ENCODE measurements at places on chromosomes 16 and 17. TPM values are rescaled to one million over a fixed set of nuclear protein-coding genes. Genes with fewer than 3 reads are reported as not detected.
A peak's percentile ranks its signal among the peaks of the same experiment; 100 is the strongest.

DNA sequence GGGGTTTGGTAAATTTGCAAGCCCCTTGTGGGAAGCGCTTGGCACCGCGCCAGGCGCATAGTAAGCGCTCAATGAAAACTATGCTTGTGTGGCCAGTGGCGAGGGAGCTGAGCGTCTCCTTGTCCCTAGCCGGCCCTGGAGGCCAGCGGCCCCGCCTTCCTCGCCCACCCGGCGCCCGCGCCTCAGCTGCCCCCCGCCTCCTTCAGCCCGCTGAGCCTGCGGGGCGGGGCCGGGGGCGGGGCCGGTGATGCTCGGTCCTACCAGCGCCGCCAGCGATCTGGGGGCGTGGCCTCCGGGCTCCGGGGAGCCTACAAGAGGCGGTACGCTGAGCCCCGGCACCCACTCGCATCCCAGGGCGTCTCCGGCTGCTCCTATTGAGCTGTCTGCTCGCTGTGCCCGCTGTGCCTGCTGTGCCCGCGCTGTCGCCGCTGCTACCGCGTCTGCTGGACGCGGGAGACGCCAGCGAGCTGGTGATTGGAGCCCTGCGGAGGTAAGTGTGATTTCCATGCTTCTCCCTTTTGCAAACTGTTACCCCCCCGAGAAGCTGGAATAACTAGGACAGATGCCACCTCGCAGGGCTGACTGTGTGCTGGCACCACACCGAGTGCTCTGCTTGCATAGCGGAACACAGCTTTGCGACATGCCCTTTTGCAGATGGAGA, at the start of gene CRISPLD2:
Gene CRISPLD2 (plus strand): TSS at position 342 of the 661 bp plus-strand sequence. CDS start 18,511 bp downstream, outside the sequence.
- peak; percentile 15 for DNase-seq

GRCh38 chr17:68346448-68346847, 55.2 kb downstream of the ARSG start:
- DNase-seq, result no peak

DNA sequence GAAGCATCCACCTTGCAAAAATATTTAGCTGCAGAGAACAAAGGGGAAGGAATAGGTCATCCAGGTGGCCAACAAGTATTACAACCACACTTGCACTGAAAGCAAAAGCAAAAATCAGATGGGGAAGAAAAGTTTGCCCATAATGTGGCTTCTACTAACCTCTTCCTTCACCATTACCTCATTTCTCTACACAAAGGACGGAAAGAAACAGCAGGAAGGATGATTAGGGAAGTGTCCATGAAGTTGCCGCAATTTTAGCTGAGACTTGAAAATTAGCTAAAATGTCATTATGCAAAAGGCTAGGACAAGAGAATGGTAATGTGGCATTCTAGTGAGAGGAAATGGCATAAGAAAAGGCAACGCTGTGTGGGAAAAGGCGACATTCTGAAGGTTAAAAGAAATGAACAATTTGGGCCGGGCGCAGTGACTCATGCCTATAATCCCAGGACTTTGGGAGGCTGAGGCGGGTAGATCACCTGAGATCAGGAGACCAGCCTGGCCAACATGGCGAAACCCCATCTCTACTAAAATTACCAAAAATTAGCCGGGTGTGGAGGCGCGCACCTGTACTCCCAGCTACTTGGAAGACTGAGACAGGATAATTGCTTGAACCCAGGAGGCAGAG, 13.7 kb downstream of the KANSL1 start:
- DNase-seq, result no peak

DNA sequence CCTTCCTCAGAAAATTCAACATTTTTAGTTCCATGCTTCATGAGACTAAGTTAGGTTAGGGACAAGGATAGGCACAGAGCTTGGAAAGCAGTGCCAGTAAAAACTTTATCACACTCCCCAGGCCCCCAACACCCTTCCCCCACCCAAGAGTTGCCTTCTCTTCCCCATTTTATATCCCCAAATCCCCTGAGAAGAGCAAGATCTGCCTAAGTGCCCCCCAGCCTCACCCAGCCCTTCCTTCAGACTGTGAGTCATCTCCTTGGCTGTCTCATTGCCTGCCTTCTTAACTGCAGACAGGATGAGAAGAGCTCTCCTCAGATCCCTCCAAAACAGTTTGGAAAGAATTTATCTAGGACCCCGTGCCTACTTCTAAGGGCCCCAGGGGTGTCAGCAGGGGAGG, 55.8 kb downstream of the NEUROD2 start:
- DNase-seq, result no peak

Gene RASL10B
- total RNA-seq, result 0.20 TPM

Gene RAB40B
- total RNA-seq, result 6.5 TPM

Gene FOXN1
- total RNA-seq, result not detected

Gene CRYM
- not detected for total RNA-seq

Data from pulmonary artery endothelial cell (primary cell).